ENCODE measurements at places on chromosomes 16 and 17. TPM values are rescaled to one million over a fixed set of nuclear protein-coding genes. Genes with fewer than 3 reads are reported as not detected.

DNA sequence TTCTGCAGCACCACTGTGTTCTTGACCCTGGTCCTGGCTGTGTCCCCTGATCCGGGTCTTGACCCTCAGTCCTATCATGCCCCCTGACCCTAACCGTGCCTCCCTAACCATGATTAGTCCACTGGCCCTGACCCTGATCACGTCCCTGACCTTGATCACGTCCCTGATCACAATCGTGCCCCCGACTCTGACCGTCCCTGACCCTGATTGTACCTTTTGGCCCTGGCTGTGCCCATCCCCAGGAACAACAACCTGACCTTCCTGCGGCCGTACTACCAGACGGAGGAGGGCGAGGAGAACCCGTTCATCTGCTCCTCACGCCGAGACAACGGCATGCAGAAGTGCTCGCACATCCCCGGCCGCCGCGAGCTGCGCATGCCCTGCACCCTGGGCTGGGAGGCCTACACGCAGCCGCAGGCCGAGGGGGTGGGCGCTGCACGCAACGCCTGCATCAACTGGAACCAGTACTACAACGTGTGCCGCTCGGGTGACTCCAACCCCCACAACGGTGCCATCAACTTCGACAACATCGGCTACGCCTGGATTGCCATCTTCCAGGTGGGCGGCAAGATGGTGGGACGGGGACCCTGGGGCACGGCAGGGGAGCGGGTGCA lies 24.9 kb downstream of the TPSG1 start:
- no peak for DNase-seq

DNA sequence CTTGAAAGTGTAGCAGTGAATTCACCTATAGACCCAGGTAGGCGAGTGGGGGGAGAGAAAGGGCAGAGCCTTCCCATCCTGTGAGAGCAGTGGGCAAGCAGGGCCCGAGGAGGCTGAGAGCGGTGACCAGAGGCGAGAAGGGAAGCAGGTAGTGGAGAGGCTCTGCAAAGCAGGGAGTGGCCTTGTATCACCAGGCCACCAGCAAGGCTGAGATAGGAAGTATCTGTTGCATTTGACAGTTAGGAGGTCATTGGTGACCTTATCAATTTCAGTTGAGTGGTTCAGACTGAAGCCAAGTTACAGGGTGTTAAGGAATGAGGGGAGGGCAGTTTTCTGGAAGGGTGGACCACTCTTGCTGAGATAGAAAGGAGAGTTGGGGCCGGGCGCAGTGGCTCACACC lies 10.7 kb upstream of the HSD3B7 start:
- no peak for DNase-seq

GRCh38 chr16:81405702-81406113 lies 38.9 kb upstream of the CMIP start:
- peak; percentile 98 for DNase-seq

GRCh38 chr17:9022573-9023391 lies 1.5 kb downstream of the NTN1 start:
- peak; percentile 25 for DNase-seq

GRCh38 chr17:4631431-4631830 lies 10.0 kb downstream of the ALOX15 start:
- DNase-seq: no peak

- no peak for DNase-seq
Observed at GRCh38 chr16:66959704-66960161, 1.3 kb upstream of the CES3 start.

DNA sequence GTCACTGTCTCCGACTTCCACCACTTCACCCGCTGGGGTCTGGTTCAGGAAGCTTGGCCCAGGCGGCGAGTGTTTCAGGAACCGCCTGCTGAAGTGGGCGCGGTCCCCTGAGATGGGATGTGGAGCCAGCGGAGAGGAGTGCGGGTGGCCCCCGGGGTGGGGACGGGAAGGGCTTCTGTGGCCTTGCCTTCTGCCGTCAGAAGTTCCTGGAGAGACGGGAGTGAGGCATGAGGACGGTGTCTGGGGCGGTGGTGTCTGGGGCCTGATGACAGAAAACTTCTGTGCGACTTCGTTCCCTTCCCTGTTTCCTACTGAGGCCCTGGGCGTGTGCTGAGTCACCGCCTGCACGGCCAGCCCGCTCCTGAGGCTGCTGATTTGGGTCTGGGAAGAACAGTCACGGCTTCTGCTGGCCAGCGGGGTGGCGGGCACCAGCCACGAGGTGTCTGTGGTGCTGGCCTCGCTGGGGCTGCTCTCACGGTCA lies 12.3 kb upstream of the NLRC3 start:
- DNase-seq: no peak

- DNase-seq: peak; percentile 75
Observed at GRCh38 chr16:80993307-80993706, 13.4 kb downstream of the CMC2 start.

DNA sequence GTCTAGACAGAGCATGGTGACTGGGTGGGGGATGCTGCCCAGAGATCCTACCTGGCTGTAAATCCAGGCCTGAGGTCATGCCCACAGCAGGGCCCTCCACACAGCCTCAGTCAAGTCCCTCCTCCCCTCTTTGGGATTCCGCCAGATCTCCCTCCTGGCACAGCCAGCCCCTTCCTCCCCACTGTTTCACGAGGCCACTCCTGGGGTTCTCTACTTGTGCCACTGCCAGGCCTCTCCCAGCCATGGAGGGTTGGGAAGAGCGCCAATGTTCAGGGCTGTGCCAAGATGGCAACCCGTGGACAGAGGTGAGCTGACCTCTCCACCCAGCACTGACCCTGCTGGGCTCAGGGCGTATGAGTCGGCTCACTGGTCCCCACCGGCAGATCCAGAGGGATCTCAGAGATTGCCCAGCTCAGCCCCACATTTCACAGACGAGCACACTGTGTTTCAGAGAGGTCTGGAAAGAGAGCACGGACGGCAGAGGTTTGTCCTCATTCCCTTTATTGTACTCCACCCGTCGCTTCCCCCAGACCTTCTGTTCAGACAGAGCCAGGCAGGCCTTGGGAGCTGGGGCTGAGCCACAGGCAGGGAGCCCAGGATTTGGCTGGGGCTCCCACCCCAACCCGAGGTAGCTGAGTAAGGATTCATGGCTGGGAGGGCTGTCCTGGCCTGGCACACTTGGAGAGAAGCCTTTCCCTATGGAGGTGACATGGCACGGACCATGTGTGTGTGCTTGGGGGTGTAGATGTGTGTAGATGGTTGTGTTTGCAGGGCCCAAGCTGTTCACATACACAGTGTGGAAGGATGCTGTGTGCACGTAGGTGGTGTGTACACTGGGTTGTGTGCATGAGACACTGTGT lies 3.5 kb upstream of the CAMKK1 start:
- DNase-seq: no peak

- DNase-seq: no peak
Observed at GRCh38 chr16:84686707-84687298, 13.0 kb upstream of the USP10 start.

- DNase-seq: no peak
Observed at GRCh38 chr17:80253631-80254395, 6.8 kb upstream of the RNF213 start.

DNA sequence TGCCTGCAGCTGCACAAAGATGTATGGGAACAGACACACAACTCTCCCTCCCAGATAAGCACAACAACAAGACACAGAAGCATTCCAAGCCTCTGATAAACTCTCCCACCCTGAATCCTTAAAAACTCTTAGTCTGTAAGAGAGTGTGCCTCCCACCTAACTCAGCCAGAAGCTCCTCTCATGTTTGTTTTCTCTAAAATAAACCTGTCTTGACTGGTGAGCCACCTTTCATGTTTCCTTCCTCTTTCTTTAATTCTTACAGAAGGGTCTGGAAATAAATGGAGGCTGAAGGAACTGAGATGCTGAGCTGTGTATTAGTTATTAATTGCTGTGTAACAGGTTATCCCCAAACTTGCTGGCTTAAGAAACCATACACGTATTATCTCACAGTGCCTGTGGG lies 57.2 kb downstream of the MEOX1 start:
- no peak for DNase-seq

GRCh38 chr16:84546669-84547545 lies 42.4 kb upstream of the MEAK7 start:
- DNase-seq: no peak

- DNase-seq: no peak
Observed at GRCh38 chr17:10052106-10052813, 146.1 kb downstream of the GAS7 start.

GRCh38 chr17:3817851-3818605 lies 17.0 kb upstream of the ITGAE start:
- no peak for DNase-seq

- DNase-seq: peak; percentile 84
Observed at GRCh38 chr17:80277751-80278671, 17.4 kb downstream of the RNF213 start.

- no peak for DNase-seq
Observed at GRCh38 chr17:61291451-61292285, 108.0 kb upstream of the TBX2 start.

DNA sequence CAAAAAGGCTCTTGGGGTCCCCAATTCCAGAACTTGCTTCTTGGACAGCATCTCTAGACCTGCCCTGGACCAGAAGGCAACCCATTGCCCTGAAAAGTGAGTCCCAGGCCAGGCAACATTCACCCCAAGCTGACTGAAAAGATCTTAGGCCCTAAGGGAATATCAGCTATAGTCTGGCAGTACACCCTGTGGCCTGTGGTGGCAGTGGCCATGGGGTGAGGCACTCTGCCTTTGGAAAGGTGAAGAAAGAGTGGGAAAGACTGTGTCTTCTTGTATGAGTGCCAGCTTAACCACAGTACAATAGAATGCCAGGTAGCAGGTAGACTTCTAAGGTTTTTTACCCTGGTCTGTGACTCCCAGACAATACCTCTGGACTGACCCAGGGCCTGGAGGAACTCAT lies 564.5 kb downstream of the CDH8 start:
- no peak for DNase-seq

- no peak for DNase-seq
Observed at GRCh38 chr17:71168053-71168741, 952.6 kb upstream of the SOX9 start.

GRCh38 chr16:354971-355461 lies 2.5 kb upstream of the AXIN1 start:
- DNase-seq: no peak

GRCh38 chr16:89953671-89954406 lies 5.3 kb downstream of the DEF8 start:
- DNase-seq: no peak

GRCh38 chr16:49854796-49855203 lies 1.1 kb downstream of the ZNF423 start:
- DNase-seq: no peak

GRCh38 chr16:58635502-58635901 lies 5.9 kb upstream of the CNOT1 start:
- no peak for DNase-seq

GRCh38 chr16:57950382-57950781 lies 20.5 kb downstream of the CNGB1 start:
- DNase-seq: no peak

- DNase-seq: peak; percentile 93
Observed at GRCh38 chr17:30372755-30373154, 6.0 kb upstream of the CPD start.

- no peak for DNase-seq
Observed at GRCh38 chr17:19664136-19664820, 15.7 kb downstream of the ALDH3A2 start.

DNA sequence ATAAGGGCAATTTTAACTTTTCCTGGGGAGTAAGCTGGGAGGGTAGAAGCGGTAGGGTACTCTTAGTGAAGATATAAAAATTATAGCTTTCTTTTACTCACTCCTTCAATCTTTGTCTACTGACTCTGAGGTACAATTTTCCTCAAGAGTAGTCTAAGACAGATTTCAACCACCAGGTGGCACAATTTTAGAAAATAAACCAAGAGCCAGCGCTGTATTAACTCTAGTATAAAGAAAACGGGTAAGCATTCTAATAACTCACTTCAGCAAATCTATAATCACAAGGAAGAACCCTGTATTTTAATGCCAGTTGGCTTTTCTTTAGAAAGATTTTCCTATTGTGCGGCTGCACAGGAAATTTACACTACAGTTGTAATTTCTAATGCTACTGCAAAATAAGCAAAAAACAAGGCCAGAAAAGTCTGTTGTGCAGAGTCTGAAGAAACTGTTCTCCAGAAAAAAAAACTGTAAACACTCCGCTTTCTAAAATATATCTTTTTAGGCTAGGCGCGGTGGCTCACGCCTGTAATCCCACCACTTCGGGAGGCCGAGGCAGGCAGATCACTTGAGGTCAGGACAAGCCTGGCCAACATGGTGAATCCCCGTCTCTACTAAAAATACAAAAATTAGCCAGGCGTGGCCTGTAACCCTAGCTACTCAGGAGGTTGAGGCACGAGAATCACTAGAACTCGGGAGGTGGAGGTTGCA lies 1.9 kb downstream of the CMC2 start:
- DNase-seq: peak; percentile 53

DNA sequence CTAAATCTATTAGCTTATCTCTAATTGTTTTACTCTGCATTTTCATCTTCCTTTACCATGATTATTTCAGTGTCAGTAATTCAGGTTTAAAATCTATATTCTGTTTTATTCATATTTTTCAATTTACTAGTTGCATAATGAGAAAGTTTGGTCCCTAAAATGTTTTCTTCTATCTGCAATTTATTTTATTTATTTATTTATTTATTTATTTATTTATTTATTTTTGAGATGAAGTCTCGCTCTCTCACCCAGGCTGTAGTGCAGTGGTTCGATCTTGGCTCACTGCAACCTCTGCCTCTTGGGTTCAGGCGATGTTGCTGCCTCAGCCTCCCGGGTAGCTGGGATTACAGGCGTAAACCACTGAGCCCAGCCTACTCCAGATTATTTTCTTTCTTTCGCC lies 1597.3 kb downstream of the CDH8 start:
- DNase-seq: no peak

GRCh38 chr17:43217614-43218087 lies 6.0 kb downstream of the TMEM106A start:
- no peak for DNase-seq

- no peak for DNase-seq
Observed at GRCh38 chr17:41415411-41415810, 9.0 kb downstream of the KRT37 start.

- DNase-seq: no peak
Observed at GRCh38 chr17:50855708-50856330, 10.3 kb downstream of the TOB1 start.

GRCh38 chr17:7156342-7156940 lies 22.7 kb downstream of the ASGR1 start:
- DNase-seq: no peak

GRCh38 chr17:81821603-81822311 lies 11.3 kb downstream of the MCRIP1 start:
- peak; percentile 54 for DNase-seq

- DNase-seq: peak; percentile 41
Observed at GRCh38 chr16:53091466-53092211, 36.8 kb downstream of the CHD9 start.

- DNase-seq: no peak
Observed at GRCh38 chr17:15456496-15456895, 10.9 kb downstream of the CDRT4 start.

The PITPNM3 gene
- total RNA-seq: 24.2 TPM

The OR4D2 gene
- total RNA-seq: not detected

The EPOP gene
- 3.2 TPM for total RNA-seq

The ENPP7 gene
- not detected for total RNA-seq

The KIF18B gene
- total RNA-seq: under 0.01 TPM

The SOCS1 gene
- 7.9 TPM for total RNA-seq

The SOST gene
- total RNA-seq: not detected

The TMEM92 gene
- total RNA-seq: under 0.01 TPM

The KRT13 gene
- 0.17 TPM for total RNA-seq

The PPM1D gene
- 12.0 TPM for total RNA-seq

The SLC47A1 gene
- total RNA-seq: 2.4 TPM

The ZPBP2 gene
- not detected for total RNA-seq

The KRTAP3-2 gene
- not detected for total RNA-seq

The SLC13A2 gene
- not detected for total RNA-seq

The NPIPB6 gene
- total RNA-seq: not detected

The NPIPA8 gene
- total RNA-seq: not detected

The TAC4 gene
- not detected for total RNA-seq

The USP6 gene
- not detected for total RNA-seq

The MLLT6 gene
- 55.4 TPM for total RNA-seq

The TEKT1 gene
- not detected for total RNA-seq

The TPSD1 gene
- total RNA-seq: not detected

The TEX19 gene
- total RNA-seq: not detected
